Neural crest cell (in vitro differentiated cells): ENCODE measurements at places on chromosomes 11 and 22.

- DNase-seq: no peak
Measured at GRCh38 chr22:26822313-26822712, 164.9 kb downstream of the MIAT start.

DNA sequence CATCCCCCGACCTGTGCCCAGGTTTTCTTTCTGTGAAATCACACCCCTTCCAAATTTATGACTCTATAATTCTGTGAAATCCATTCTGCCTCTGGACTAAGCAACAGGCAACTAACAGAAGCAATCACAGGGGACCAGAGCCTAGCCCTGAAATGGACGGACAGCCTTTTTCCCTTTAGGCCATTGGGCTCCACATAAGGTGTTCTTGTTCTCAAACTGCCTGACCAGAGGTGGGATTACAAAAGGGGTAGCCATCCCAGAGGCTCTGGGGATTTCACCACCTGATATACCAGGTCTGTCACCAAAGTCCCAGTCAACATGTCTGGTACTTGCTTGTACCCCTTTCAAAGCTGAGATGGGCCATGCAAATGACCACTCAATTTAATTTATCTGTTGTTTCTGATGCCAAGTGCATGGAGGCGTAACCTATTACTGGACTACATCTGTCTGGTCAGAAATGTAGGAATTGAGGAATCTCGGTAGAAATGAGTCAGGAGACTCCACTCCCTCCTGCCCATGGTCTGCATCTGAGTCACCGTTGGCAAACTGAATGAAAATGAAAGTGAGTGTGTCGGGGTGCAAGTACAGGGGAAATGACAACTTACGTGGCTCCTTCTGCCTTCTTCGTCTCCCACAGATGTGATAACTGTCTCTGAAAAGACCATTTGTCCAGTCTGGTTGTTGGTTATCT is 10.2 kb downstream of the DKK3 start:
- DNase-seq: no peak

DNA sequence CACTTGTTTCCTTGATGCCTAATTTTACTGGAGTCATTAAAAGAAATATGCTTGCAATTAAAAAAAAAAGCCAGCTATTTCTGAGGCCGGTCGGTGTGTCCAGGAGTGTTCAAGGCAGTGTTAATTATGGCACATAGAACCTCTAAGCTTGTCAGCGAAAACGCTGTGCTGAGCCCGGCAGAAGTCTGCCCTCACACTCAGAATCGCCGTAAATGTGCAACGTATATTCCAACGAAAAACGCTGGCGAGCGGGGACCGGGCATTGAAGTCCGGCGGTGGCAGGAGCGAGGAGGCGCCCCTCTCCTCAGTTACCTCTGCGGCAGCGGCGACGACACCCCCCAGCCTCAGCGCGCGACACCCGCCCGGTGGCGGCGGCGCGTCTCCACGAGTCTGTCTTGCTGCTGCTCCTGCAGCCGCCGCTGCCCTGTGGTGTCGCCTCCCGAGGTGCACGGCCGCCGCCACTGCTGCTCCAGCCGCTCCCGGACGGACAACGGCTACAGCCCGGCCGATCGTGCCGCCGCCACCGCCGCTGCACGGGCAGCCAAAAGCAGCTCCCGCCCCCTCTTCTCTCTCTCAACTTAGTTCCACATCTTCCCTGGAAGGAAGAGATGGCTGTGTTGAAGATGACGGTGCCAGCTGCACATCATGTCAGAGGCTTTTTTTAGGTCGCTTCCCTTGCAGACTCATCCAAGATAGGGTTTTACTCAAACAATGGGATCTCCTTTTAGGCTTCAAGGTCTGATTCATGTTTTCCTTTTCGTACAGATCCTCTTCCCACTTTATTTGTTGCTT is 56.0 kb downstream of the JAM3 start:
- peak; percentile 44 for DNase-seq

DNA sequence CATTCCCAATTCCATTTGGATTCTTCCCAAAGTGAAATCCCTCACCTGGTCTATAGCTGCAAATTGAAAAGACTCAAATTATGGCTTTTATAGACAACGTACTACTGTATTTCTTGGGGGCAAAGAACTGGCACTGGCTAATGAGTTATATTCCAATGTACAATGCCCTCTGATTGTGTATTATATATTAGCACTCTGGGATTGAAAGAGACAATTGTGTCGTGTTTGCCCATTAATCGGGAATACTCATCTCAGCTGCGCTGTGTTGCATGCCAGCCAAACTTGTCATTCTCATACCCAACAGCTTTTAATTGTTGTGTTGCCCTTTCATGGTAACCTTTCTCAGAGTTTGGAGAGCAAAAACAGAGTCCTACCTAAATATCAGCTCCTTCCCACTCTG is 55.0 kb upstream of the ZBTB44 start:
- no peak for DNase-seq

DNA sequence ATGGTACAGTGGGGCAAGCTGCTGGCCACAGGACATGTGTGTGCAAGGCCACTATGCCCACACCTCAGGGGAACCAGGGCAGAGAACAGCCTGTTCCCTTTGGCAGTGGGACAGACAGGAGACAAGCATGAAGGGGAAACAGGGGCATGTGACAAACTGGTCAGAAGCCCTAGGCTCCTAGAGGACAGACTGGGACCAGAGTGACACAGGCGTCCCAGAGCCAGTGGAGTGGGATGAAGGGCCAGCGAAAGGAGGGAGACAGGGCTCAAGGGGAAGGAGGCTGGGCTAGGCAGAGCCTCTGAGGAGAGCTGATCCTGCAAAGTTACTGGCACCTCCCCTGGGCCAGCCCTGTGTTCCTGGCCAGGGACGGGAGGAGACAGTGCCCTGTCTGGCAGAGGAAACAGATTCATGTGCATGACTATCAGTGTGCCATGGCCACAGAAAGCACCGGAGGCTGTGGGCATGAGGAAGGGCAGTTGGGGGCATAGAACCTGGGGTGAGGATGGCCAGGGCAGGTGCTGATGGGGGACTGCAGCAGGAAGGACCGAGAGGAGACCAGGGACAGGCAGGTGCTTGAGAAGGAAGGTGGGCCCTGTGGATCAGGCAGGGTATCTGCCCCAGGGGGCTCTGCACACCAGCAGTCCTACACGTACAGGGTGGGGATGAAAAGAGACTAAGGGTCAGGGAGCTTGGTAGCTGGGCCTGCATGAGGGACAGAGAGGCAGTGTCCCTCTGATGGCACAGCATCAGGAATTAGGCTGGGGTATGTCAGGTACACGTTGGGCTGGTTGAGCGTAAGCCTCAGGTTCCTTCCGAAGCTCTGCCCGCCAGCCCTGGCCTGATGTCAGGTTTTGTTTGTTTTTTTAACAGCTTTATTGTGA is 9.8 kb downstream of the DERL3 start:
- DNase-seq: no peak

- DNase-seq: no peak
Measured at GRCh38 chr11:15886299-15886698, 470.0 kb downstream of the SOX6 start.
